ENCODE measurements at places on chromosomes 16 and 17.
A peak's percentile ranks its signal among the peaks of the same experiment; 100 is the strongest.

DNA sequence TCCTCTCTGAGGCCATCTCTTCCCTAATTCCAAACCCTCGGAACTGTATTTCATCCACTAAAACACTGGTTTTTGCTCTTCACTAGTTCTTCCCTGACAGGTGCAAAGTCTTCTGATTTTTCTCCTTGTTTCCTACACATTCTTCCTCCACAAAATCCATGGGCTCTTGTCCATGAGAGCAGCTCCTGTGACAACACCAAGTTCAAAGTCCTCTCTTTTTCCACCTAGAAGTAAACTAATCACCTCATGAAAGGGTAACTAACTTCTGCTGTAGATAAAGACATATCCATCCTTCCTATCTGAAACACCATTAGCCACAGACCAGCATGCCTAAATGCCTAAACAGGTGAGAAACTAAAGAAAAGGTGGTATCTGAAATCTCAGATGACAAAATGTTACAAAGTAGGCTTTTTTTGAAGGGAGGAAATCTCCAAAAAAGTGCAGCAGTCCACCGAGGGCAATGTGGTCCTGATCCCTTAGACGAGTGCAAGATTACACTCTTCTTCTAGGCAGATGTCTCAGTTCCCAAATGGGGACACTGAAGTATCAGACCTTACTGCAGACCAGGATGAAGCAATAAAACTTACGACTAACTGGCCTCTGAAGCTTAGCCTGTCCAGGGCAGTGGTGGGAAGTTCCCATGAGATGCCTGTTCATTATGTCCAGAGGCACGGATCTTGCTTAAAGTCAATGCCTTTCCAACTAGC, 2.8 kb downstream of the PIP4K2B start:
- DNase-seq: no peak

DNA sequence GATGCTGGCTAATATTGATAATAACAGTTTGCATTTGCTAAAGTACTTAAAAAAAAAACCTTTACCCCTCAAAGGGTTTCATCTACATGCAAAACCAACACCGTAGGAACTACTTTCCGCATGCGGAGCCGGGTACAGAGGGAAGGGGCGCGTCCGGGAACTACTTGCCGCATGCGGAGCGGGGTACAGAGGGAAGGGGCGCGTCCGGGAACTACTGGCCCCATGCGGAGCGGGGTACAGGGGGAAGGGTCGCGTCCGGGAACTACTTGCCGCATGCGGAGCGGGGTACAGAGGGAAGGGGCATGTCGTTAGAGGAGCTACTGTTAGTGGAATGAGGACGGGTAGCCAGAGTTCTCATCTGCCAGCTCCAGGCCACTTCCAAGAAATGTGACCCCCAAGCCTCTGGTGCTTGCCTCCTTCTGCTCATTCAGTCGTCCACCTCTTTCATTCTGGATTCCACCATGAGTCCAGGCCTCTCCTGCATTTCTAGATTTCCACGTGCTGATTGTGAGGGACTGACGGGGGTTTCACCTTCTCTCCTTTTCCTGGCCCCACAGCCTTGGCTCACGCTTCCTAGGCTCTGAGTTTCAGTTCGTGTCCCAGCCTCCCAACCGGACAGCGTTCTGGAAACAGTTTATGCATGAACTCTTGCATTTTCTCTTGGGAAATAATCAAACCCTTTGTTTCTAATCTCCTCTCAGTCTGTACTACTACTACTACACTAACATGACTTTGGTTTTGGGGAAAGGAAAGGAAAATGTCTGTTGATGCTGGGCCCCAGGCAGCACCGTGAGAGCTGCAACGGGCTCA, 26.9 kb downstream of the MINK1 start:
- DNase-seq: no peak

- no peak for DNase-seq
These were observed 54.6 kb downstream of the STX8 start for GRCh38 chr17:9521062-9521461.

GRCh38 chr16:57619606-57620334, 8.7 kb upstream of the ADGRG1 start:
- DNase-seq: no peak

DNA sequence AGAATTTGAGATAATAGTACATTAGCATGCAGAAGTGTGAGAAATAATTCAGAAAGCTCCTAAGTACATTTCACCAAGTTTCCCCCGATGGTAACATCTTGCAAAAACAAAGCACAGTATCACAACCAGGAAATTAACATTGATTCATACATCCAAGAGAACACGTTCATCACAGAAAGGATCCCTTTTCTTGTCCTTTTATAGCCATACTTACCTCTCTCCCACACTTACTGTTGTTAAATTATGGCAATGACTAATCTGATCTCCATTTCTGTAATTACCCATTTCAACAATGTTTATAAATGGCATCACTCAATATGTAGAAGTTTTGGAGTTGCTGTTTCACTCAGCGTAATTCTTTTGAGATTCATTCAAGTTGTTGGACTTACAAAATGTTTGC, 1260.0 kb downstream of the CDH8 start:
- DNase-seq: no peak

DNA sequence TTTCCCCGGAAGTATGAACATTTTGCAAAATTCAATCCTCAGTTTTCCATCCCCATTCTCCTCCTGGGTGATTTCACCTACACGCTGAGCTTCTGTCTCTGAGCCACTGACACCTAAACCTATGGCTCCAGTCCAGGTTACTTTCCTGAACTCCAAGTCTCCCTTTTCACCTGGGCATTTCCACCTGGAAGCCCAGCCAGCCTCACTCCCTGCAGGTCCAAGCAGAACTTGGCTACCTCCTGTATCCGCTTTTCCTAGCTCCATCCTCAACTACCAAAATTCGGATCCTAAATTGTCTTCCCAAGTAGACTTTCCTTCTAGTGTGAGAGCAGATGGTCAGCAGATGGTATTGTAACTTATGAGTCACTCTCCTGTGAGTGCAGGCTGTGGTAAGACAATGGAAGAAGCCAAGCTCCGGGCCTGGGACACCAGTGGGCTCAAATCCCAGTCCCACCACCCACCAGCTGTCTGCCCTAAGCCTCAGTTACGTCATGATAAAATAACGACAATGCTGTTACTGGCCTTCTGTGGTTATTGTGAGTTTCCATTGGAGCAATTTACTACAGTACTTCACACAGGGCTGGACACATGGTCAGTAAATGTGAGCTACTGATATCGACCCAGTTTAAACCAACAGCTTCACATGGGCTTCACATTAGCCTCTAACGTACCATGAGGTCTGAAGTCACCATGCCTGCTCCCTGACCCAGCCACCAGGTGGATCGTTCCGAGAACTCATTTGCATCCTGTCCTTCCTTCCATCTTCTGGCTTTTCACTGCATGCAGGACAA, 33.3 kb downstream of the PECAM1 start:
- DNase-seq: no peak

DNA sequence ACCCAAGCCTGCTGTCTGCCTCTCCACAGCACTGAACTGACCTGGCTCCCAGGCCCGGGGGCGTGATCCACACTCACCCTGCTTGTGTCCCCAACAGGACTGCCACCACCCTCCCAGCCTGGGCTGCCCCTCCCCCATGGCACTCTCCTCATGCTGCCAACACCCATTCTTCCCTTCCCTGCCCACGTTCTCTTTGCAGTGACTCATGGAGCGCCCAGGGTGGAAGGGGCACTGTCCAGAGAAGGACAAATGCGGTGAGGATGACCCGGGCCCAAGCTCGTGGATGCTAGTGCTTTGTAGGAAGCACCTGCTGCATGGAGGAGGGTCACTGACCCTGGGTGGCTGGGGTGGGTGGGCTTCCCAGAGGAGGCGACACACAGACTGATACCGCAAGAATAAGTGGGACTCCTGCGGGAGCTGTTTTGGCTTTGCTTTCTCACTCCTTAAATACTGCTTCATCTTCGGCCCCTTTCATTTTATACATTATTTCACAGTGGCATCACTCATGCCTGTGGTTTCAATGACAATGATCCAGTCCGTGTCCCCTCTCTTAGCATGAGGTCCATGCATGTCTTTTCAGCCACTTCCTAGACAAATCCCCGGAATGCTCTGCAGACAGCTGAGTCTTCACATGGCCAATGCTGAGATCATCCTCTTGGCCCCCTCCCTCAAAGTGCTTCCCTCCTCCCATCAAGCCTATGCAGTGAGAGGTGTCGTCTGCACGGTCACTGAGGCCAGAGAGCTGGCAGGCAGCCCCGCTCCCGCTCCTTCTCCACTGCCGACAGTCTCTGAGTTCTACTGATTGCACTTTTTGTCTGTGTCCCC, 17.6 kb downstream of the CDK5R1 start:
- no peak for DNase-seq

- DNase-seq: peak; percentile 16
These were observed 36.6 kb upstream of the MED9 start for GRCh38 chr17:17440010-17440843.

GRCh38 chr17:42133461-42134041, 10.9 kb downstream of the HSPB9 start:
- DNase-seq: no peak

GRCh38 chr17:72357764-72358365, 237.0 kb downstream of the SOX9 start:
- no peak for DNase-seq

GRCh38 chr17:80111702-80112470, 10.5 kb downstream of the GAA start:
- no peak for DNase-seq

- DNase-seq: no peak
These were observed 2.1 kb upstream of the LRRC75A start for GRCh38 chr17:16494059-16494458.

GRCh38 chr16:75262104-75262799, 10.8 kb upstream of the BCAR1 start:
- no peak for DNase-seq

GRCh38 chr17:1272701-1273100, 2.5 kb downstream of the BHLHA9 start:
- DNase-seq: no peak

DNA sequence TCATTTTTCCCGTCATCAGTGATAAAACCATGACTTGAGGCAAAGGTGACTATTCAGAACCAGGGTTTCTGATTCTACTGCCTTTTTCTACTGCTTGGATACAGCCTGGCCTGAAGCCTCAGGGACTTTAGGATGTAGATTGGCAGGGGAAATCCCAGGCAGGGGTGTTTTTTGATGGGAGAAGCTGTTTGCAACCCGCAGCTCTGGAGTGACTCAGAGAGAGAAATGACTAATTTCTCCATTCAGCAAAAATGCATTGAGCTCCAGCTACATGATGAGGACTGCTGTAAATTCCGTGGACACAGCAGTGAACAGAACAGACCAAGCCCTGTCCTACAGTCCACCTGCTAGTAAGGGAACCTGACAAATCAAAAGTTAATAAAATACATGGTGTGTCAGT, 560.6 kb downstream of the CDH13 start:
- no peak for DNase-seq

DNA sequence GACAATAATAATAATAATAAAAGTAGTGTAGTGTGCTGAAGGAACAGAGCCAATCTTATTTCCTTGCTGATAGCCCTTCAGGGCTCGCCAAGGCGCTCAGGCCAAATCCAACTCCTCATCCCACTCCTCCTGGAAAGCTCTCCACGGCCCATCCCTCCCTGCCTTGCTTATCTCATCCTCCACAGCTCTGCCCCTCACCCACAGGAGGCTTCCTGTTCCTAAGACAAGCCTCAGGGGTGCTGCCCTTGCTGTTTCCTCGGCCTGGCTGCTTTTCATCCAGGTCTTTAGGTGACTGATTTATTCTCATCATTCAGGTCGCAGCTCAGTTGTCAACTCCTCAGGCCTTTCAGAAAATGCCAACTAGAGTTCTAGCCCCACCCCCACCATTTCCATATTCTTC, 11.2 kb downstream of the GTF3C1 start:
- DNase-seq: no peak

- no peak for DNase-seq
These were observed 30.4 kb downstream of the ENGASE start for GRCh38 chr17:79104898-79105600.

DNA sequence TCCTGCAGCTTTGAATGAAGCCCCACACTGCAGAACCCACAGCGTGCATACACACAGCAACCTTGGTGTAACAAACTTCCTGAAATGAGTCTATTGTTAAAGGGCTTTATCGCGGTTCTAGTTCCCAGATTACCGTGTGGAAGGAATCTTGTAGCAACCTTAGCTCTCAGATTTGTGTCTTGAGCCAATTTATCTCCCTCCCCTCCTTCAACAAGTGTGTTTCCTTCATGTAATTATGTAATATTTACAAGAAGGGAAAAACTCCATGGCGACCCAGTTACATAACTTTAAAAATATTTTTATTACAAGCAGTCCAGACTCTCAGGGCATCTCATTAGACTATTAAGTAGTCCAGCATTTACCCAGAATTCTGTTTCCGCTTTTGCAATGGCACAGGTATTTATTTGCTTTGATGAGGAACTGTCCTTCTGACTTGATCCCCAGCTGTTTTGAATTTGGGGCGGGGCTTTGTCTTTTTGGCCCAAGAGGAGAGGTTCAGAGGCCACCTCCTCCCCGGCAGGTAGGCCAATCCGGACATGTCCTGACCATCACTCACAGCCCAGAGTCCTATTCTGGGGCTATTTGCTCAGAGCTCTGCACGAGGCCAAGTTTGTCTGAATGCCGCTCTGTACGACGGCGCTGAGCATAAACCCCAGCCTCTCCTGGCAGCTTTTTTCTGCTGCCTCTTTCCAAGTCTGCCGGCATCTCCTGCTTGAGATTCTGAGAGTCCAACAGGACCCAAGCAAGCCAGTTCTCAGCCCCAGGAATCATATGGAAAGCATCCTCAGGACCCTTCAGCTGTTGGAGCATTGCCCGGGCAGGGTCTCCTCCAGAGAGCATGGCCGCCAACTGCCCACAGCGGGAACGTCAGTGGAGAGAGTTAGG, 35.6 kb downstream of the CLEC16A start:
- DNase-seq: no peak

GRCh38 chr17:74742153-74742515, 5.1 kb downstream of the RAB37 start:
- peak; percentile 94 for DNase-seq

GRCh38 chr16:83842756-83843507, 35.2 kb downstream of the HSBP1 start:
- DNase-seq: peak; percentile 48

DNA sequence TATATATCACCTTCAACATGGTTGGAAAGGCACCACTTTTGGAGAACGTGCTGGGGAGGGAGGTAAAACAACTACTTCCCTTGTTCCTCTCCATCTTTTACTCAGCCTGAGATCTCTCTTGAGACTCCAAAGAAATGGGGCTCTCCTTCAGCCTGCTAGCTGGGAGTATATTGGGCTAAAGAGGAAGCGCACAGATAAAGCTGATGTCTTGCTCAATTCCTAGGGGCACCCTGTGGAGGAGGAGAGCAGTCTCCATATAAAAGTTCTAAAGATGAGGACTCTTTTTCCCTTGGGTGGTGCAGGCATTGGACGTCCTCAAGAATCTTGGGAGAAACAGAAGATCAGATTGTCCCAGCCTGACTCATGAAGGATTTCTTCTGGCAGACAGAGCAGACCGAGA, 4.6 kb upstream of the ETV4 start:
- no peak for DNase-seq

- DNase-seq: no peak
These were observed 194.1 kb upstream of the GSE1 start for GRCh38 chr16:85418978-85419491.

- no peak for DNase-seq
These were observed 57.4 kb downstream of the C16orf78 start for GRCh38 chr16:49431040-49431439.

Data from Kasumi-1 (cell line).